Ascending aorta (tissue), 2 donors: ENCODE measurements at places on chromosomes 12 and 14. TPM values are rescaled to one million over a fixed set of nuclear protein-coding genes. Genes with fewer than 3 reads are reported as not detected.

GRCh38 chr12:53332744-53333143 lies 3.4 kb downstream of the SP7 start:
- DNase-seq, result no peak

GRCh38 chr12:104522985-104523722 lies 66.4 kb downstream of the CHST11 start:
- no peak for DNase-seq

DNA sequence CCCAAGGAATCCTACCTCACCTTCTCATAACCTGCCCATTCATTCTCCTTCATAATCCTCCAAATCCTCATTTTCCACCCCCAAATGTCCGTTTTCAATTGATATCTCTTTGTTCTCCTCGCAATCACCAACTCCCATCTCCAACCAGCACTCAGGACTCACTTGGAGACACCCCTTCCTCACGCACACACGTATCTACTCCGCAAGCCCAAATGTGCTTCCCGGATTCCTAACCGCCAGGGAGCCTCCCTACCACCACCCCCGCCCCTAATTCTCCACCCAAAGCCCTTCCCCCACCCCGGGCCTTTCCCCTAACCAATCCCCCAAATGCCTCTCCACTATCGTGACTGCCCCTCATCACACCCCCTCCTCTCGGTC lies 304 bp downstream of the KCTD10 start:
- no peak for DNase-seq

KRT85 gene
- not detected for total RNA-seq

DNA sequence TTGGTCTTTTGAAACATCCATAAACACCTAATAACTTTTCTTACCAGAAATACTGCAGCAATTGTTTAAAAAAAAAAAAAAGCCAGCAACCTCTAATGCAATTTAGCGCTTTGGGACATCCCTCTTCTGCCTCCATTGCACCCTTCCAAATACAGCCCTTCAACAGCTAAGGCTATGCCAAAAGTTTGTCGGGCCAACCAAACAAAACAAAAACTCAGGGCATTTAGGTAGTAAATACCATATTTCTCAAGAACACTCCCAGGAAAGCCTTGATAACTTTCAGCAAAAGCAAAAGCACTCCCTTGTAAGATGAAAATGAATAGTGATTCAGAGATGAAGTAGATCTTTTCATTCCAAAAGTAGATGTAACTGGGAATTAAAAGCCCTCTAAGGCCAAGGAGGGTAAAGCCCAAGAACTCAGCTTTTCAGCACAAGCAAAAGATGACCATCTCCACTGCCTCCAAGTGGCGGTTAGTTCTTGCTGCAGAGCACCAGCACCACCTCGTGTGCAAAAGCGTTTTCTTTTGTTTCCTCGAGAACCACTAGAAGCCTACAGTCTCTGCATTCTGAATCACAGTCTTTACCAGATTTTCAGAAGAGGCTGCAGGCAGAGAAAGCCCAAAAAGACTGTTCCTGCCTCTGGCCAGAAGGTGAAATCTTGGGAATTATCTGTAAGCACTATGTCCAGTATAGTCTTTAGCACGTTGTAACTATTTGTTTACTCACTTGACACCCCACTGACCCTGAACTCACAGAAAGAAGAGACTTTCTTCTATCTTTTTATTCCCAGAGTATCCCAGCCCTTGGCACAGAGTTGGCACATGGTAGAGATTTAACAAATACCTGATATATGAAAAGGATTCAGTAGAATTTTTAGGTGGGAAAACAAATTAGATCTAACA lies 53.1 kb downstream of the SIX6 start:
- peak; percentile 78 for DNase-seq

DNA sequence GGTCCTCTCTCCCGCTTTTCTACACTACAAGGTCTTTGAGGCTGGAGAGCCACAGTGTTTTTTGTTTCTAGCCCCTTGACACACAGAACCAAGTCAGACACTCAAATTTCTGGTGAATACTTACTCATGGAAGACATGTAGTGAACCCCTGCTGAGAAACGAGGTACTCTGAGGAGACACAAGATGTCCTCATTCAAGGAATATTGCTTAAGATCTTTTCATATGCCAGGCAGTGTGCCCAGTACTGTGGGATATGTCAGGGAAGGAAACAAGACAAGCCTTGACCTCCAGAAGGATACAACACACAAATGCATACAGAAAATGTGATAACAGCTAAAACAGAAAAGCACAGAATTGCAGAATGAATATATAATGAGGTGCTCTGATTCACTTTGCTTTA lies 75.9 kb downstream of the TMTC1 start:
- no peak for DNase-seq

- no peak for DNase-seq
These were observed 2.0 kb downstream of the CCDC198 start for GRCh38 chr14:57491640-57492039.

- DNase-seq, result no peak
These were observed 407.4 kb upstream of the PRICKLE1 start for GRCh38 chr12:42996869-42997431.

CRIP1 gene
- total RNA-seq, result 106 TPM

DNA sequence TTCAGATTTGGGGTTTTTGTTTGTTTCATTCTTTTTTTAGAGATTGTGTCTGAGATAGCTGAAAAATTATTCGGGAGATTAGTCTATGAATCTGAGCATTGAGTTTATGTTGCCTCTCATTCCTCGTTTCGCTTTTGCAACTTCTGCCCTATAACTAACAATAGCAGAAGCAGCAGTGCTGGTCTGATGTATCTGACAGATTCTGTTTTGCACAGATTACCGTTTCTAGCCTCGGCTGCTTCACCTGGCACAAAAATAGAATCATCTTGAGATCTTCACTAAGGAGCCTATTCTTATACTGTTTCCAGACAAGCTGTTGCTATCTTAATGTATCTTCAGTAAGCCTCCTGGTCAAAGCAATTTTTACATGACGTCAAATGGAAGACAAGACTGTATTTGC lies 29.2 kb downstream of the KCNJ8 start:
- no peak for DNase-seq
